Hematopoietic multipotent progenitor cell treated with erythropoietin and hydrocortisone succinate and interleukin-3 and kit ligand, for 15 days (in vitro differentiated cells): ENCODE measurements at places on chromosomes 1 and 21.

DNA sequence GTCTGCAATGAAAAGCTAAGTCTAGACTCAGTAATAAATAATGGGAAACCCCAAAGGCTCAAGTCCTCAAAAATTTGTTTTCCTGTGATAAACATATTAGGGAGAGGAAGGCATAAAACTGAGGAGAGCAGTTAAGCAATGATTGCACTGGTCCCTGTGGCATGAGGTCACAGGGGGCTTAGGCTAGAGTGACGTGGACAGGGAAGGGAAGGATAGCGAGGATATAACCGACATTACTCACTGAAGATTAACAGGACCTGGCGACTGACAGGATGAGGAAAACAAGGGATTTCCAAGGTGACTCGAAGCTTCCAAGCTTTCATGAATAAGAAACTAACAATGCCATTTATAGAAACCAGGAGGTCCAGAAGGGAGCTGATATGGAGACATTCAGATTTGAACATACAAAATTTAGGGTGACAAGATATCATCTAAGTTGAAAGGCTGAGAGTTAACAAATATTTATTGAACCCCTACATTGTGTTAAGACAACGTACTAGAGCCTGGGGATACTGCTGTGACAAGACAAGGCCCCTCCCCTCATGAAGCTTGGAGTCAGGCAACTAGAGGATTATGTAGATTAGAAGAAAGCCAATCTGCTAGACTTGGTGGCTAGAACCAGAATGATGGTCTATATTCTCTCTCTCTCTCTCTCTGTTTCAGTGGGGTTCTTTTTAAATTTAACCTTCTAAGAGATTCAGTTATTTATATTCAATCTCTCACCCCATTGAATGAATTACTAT lies 33.2 kb upstream of the PKN2 start:
- no peak for DNase-seq

DNA sequence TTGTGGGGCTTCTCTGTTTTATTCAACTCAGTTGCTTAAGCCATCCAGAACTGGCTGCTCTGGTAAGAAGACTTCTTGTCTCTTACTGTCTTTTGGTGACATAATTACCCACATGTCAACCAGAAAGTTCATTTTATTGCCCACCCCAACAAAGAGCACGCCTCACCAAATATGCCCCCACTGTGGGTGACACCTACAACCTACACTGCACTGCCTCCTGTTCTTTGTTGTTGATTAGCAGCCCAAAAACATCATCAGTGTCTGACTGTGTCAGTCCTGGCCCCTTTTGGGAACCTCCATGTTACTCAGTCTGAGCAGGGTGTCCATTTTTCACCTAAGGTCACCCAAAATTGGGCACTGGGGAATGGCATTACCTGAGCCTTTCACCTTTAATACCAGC lies 49.3 kb downstream of the ZNF678 start:
- DNase-seq, result no peak

DNA sequence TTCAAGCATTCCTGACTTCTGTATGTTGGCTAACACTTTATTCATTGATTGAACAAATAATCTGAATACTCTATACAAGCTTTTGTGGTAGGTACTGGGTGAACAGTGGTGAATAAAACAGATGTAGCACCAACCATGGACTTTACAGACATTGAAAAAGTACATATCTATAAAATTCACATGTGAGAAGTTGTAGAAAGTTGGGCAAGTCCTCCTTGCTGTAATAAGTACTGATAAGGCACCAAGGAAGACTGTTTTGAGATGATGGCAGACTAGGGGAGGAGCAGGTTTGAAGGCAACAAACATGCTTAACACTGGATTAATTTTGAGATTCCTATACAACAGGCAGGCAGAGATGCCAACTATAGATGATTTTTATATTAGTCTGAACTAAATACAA lies 42.4 kb downstream of the RNF2 start:
- peak; percentile 81 for DNase-seq

- no peak for DNase-seq
Measured at GRCh38 chr1:178282949-178283367, 189.1 kb downstream of the RASAL2 start.

- DNase-seq, result no peak
Measured at GRCh38 chr1:237219751-237220642, 178.0 kb downstream of the RYR2 start.

- DNase-seq, result peak; percentile 87
Measured at GRCh38 chr1:234611225-234611846, 1.4 kb upstream of the IRF2BP2 start.

GRCh38 chr1:166947398-166948043 lies 27.8 kb downstream of the ILDR2 start:
- no peak for DNase-seq

GRCh38 chr1:35924838-35925237 lies 6.1 kb upstream of the AGO3 start:
- no peak for DNase-seq

DNA sequence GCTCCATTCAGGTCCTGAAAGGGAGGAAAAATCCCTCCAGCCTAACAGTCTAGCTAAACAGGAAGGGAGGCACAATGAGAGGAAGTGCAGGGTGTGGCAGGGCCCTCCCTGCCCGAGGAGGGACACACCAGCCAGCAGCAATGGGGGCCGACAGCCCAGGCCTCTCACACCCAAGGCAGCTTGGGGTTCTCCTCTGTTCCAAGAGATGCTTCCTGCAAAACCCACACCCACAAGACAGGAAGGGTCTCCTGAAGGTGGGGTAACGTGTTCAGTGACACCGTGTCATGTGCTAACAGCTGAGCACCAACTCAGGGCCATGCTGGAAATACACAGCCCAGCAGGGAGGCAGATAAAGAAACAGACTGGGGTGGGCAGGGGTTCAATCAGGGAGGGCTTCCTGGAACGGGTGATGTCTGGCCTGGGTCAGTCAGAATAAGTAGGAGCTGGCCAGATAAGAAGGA lies 10.2 kb downstream of the ECE1 start:
- DNase-seq, result no peak

DNA sequence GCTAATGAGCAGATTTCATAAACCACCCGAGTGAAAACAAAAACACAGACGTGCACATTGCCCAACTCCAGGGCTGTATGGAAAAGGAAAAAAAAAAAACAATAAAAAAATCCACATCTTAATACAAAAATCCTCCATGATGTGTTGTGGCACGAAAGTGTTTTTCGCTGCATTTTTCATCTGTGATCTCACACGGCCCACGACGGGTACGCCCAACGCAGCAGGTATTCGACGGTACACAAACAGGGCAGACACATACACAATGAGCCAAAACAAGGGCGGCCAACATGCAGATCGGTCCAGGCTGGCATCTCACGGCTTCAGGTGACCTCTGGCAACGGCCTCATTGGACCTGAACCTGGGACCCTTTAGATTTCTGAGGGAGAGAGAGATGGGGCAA lies 31.1 kb downstream of the CASZ1 start:
- DNase-seq, result no peak

- no peak for DNase-seq
Measured at GRCh38 chr21:44596068-44596725, 3.9 kb upstream of the KRTAP10-6 start.

DNA sequence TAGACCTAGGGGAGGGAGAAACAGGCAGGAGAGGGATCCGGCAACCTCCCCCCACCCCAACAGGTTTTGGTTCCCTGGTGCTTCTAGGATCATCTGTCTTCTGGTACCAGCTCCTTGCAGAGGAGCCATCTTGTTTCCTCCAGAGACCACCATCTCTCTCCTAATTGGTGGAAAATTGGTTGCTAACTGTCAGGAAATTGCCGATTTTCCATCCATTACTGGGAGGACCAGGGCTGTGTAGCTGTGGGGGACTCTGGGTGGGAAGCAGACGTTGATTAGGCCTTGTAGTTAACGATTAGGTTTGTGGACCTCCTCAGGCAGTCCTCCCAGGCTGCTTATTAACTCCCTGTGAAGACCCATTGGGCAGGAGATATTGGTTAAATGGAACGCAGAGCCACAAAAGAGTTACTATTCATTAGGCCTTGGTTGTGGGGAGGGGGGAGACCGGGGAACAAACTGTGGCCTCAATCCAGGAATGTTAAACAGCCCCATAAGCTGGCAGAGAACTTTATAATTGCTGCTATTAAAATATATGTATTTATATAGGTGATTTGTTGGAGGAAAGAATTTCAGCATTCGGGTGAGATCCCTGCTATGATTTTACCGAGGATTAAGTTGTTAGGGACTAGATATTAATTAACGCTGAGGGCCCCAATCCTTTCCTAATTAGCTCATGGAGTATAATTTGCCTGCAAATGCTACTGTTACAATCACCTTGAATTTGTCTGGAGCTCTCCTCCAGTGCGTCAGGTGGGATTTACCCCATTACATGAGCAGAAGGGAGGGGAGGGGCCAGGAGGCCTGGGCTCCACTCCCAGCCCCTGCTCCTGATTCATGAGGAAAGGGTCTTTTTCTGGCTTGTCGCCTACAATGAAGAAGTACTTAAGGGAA lies 61.2 kb upstream of the TRABD2B start:
- no peak for DNase-seq

GRCh38 chr1:211524521-211524920 lies 32.6 kb upstream of the RD3 start:
- DNase-seq, result no peak

DNA sequence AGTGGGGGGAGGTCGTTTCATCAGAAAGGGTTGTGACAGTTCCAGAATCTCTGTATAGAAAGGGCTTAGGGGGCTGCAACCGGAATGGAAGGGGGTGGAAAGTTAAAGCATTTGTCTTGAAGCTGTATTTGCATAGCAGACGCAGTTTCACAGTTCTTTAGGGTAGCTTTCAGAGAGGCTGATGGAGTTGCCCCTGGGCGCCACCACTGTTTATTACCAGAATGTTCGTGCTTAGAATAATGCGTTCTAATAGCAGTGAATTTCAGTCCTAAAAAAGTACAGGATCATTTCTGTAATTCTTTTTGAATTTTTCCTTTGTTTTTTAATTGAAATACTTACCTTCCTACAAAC lies 1.3 kb downstream of the EXO1 start:
- DNase-seq, result no peak

GRCh38 chr1:230849451-230850224 lies 18.7 kb downstream of the C1orf198 start:
- no peak for DNase-seq

DNA sequence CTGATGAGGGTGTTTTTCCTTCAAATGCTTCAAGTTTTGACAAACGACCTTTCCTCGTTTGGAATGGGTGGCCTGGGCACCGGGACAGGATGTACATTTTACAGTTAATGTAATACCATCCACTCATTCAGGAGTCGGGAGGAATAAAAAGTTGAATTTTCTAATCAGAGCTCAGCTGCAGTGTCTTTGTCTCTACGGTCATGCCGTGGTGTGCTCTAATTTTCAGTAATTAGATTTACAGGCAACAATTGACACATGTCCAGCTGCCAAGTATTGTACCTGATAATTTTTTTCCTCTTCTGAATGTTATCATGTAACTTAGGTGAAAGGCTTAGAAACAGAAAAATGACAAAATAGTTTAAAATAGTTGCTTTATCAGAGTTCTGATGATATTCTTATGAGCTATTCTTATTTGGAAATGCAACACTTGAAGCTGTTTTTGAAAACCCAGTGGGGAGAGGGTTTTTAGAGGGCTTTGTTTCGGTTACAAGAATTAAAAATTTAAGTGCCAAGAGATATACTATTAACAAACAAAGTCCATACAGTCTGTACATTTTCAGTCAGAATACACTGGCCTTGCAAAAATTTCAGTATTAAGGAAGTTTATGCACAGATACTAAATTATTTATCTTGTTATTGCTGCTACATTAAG lies 1.0 kb downstream of the CDKN2C start:
- peak; percentile 20 for DNase-seq

DNA sequence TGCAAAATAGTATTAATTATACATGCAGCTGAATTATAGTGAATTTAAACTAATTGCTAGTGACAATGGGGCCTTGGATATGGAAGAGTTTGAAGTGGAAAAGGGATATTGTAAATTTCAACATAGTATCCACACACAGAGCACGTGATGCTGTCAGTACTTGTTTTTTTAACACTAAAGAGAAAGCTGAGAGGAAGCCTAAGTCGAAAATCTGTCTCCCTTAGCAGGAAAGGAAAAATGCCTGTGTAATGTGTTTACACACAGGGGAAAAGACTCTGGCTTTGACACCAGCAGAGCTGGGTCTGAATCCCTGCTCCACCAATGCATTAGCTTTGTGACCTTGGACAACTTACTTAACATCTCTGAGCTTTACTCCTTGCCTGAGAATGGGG lies 42.6 kb downstream of the PCSK9 start:
- no peak for DNase-seq

- DNase-seq, result no peak
Measured at GRCh38 chr21:26655460-26655859, 82.4 kb upstream of the CYYR1 start.

DNA sequence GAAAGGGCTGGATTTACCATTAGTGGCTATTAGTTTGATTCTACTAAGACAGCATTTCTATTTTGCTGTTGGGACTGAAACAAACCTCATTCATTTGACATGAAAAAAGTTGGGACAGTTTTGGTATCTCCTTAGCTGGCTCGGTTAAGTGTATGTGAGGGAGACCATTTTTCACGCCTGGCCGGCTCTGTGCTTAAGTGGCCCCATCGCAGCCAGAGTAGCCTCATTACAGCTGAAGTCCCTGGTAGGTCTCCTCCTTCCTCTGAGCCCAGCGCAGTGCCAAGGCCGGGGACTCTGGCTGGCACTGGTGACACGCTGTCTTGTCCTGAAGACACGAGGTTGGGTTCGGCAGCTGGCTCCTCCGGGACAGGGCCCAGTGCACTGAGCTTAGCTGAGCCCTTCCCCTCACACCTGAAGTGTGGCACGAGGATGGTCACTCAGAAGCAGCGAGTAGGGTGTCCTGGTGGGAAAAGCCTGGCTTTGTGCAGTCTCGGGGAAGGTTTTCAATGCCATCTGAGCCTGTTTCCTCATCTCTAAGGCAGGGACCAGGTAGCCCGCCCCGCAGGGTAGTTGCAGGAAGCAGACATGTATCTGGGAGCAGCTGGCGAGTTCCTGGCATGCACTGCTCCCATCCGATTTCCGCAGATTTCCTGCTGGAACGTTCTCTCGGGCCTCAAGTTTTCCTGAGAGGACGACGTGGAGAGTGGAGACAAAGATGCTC lies 196.5 kb downstream of the DYRK1A start:
- no peak for DNase-seq

DNA sequence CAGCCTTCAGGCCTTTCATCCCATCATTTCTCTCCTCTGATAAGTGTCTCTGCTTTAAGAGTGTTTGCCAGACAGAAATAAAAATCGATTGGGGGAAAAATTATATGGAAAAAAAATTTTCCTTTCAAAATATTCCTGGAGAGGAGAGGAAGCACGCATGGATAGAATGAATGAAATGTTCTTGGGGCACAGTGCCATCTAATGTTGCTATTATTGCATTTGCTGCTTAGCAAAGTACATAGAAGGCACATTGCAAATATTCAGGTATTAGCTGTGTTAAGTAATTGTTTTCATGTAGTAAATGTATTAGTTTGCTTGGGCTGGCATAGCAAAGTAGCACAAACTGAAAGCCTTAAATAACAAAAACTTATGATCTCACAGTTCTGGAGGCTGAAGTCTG lies 18.1 kb downstream of the B3GALT5 start:
- no peak for DNase-seq

- no peak for DNase-seq
Measured at GRCh38 chr1:19330449-19331135, 18.5 kb downstream of the SLC66A1 start.
